ENCODE measurements at places on chromosomes 13 and 19.

- no peaks in the 10 kb centered on the region for H3K36me3 ChIP-seq
- H3K27me3 ChIP-seq: no peaks in the 10 kb centered on the region
- H3K4me1 ChIP-seq: no peaks in the 10 kb centered on the region
- DNase-seq: no peak
- no peak overlapping the region for H3K4me3 ChIP-seq
Observed at GRCh38 chr13:112699322-112699918, 9.6 kb downstream of the ATP11A start.

- H3K4me3 ChIP-seq: no peak overlapping the region
- no peak for DNase-seq
- H3K27me3 ChIP-seq: no peaks in the 10 kb centered on the region
- no peak overlapping the region for H3K27ac ChIP-seq
- H3K4me1 ChIP-seq: no peaks in the 10 kb centered on the region
Observed at GRCh38 chr13:97539651-97540610, 106.0 kb downstream of the RAP2A start.

- H3K27me3 ChIP-seq: no peaks in the 10 kb centered on the region
- no peak overlapping the region for H3K27ac ChIP-seq
- DNase-seq: no peak
Observed at GRCh38 chr19:6233056-6233826, 46.5 kb downstream of the MLLT1 start.

- no peak for DNase-seq
- no peaks in the 10 kb centered on the region for H3K4me1 ChIP-seq
- H3K27ac ChIP-seq: no peak overlapping the region
- no peak overlapping the region for H3K4me3 ChIP-seq
- no peaks in the 10 kb centered on the region for H3K36me3 ChIP-seq
- H3K27me3 ChIP-seq: no peaks in the 10 kb centered on the region
Observed at GRCh38 chr19:29098863-29099481, 114.0 kb downstream of the UQCRFS1 start.

DNA sequence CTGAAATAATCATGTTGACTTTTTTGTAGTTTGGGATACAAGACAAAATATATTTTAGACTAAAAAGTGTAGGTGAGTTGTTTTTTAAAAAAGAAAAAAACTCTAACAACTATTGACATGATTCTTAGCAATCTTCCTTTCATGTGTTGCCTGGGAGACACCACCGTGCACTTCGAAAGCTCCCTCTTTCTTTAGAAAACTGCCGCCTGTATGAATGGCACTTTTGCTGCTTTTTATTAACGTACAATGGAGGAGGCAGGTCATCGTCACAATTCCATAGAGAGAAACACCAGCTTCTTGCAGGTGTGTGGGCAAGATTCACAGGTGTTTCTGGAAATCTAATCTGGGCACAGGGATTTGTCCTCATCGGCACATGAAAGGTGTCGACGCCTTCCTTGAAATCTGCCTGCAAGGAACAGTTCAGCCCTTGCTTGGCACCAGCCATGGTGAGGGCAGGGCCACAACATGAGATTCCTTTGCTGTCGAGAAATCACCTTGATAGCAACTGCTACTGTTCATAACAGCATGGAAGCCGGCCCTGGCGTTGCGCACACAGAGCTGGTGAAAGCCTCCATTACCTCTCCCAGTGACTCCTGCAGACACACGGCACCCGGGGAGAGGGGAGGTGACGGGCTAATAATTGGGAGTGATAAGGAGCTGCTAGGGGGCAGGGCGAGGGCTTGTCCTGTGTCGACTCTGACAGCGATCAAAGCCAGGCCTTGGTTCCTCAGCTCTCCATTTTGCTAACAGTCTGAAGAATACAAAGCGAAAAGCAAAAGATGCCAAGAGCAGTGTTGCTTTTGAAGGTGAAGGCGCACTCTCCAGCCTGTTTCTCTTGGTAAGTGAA, 66.5 kb downstream of the EFNB2 start:
- no peak overlapping the region for H3K4me3 ChIP-seq
- no peaks in the 10 kb centered on the region for H3K27me3 ChIP-seq
- no peaks in the 10 kb centered on the region for H3K36me3 ChIP-seq
- H3K27ac ChIP-seq: no peak overlapping the region
- no peak for DNase-seq
- H3K4me1 ChIP-seq: no peaks in the 10 kb centered on the region

DNA sequence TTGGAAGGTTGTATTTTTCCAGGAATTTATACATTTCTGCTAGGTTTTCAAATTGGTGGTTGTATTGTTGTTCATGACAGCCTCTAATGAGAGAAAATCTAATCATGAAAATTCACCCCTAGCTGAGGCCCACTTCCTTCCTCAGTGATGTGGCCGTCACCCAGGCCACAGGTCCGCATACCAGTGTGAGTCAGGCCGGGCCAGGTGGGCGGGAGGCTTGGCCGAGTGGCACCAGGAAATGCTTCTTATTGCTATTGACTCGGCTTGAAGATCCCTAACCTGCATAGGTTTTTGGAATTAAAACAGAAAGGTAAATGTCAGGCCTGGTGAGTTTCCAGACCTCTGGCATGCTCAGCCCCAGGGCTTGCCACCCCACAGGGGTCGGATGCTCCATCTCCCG, 88.7 kb downstream of the SCGB2B2 start:
- no peaks in the 10 kb centered on the region for H3K4me1 ChIP-seq
- no peak overlapping the region for H3K4me3 ChIP-seq
- H3K36me3 ChIP-seq: no peaks in the 10 kb centered on the region
- no peak overlapping the region for H3K27ac ChIP-seq
- no peak for DNase-seq
- H3K27me3 ChIP-seq: no peaks in the 10 kb centered on the region

DNA sequence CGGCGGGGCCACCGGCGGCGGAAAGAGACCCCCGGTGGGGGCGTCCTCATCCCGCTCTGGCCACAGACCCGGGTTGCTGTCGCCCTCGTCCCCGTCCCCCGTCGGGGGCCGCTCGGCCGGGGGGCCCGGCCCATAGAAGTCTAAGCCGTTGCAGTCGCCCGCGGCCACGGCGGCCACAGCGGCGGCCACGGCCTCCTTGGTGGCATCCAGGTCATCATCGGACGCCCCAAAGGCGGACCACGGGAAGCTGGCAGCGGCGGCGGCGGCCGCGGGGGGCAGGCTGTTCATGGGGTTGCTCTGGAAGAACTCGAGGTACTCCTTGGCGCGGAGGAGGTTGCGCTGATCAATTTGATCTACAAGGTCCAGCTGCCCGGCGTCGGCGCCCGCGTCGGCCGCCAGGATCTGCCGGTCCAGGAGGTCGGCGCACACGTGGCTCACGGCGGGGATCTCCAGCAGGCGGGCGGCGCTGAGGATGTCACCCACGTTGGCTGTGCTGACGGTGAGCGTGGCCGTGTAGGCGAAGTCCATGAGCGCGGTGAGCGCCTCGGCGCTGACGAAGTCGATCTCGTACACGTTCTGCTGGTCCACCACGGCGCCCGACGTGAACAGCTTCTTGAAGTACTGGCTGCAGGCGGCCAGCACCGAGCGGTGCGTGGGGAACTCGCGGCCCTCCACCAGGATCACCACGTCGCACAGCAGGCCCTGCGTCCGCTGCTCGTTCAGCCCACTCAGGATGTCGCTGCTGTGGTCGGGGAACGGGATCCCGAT, 12.1 kb downstream of the ZBTB7A start:
- peaks cover 51% of the 10 kb centered on the region for H3K36me3 ChIP-seq
- no peaks in the 10 kb centered on the region for H3K27me3 ChIP-seq
- H3K27ac ChIP-seq: no peak overlapping the region
- H3K4me1 ChIP-seq: peaks cover 20% of the 10 kb centered on the region
- no peak for DNase-seq
- no peak overlapping the region for H3K4me3 ChIP-seq

GRCh38 chr13:111344471-111345191, 24.2 kb downstream of the TEX29 start:
- DNase-seq: no peak
- no peaks in the 10 kb centered on the region for H3K36me3 ChIP-seq
- no peaks in the 10 kb centered on the region for H3K4me1 ChIP-seq
- H3K27ac ChIP-seq: no peak overlapping the region
- no peak overlapping the region for H3K4me3 ChIP-seq
- no peaks in the 10 kb centered on the region for H3K27me3 ChIP-seq

GRCh38 chr19:6402837-6403608, 10.1 kb upstream of the GTF2F1 start:
- DNase-seq: no peak
- no peaks in the 10 kb centered on the region for H3K27me3 ChIP-seq
- no peak overlapping the region for H3K4me3 ChIP-seq
- H3K27ac ChIP-seq: no peak overlapping the region

DNA sequence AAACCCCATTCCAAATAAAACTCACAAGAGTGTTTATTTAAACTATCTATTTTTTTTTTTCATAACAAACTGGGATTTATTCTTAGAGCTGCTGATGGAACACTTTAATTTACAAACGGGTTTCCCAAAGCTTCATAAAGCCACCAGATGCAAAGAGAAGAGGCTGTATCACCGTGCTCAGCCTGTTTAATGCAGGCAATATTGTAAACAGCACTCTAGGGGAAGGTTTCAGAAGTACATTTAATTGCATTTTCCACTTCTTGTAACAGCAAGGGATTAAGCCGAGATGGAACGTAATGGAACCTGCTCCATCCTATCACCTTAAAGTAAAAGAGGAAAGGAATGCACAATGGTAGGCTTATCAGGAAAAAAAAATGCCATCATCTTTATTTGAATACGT, 550.6 kb upstream of the ARGLU1 start:
- no peak overlapping the region for H3K27ac ChIP-seq
- no peak for DNase-seq
- no peaks in the 10 kb centered on the region for H3K36me3 ChIP-seq
- H3K4me1 ChIP-seq: no peaks in the 10 kb centered on the region
- no peaks in the 10 kb centered on the region for H3K27me3 ChIP-seq
- H3K4me3 ChIP-seq: no peak overlapping the region

- no peaks in the 10 kb centered on the region for H3K27me3 ChIP-seq
- DNase-seq: no peak
- H3K27ac ChIP-seq: no peak overlapping the region
- no peaks in the 10 kb centered on the region for H3K4me1 ChIP-seq
Observed at GRCh38 chr13:46071590-46072249, 19.2 kb upstream of the ZC3H13 start.

GRCh38 chr19:51467864-51468544, 9.8 kb upstream of the SIGLEC8 start:
- no peaks in the 10 kb centered on the region for H3K27me3 ChIP-seq
- H3K27ac ChIP-seq: no peak overlapping the region
- H3K4me3 ChIP-seq: no peak overlapping the region
- no peak for DNase-seq

- H3K4me1 ChIP-seq: no peaks in the 10 kb centered on the region
- no peaks in the 10 kb centered on the region for H3K36me3 ChIP-seq
- no peaks in the 10 kb centered on the region for H3K27me3 ChIP-seq
Observed at GRCh38 chr13:50229960-50230661, 214.9 kb downstream of the KCNRG start.
